Head of caudate nucleus (tissue), 42 donors: ENCODE measurements at places on chromosomes 7 and 10.

GRCh38 chr10:70328018-70328417 lies 44.2 kb upstream of the NPFFR1 start:
- no peak for DNase-seq

- peak; percentile 29 for DNase-seq
Measured at GRCh38 chr7:101126651-101127459, at the start of gene SERPINE1. Gene SERPINE1, plus strand, starts transcription at chr7:101127104. Its CDS starts 1,290 bp downstream, at chr7:101128394.

DNA sequence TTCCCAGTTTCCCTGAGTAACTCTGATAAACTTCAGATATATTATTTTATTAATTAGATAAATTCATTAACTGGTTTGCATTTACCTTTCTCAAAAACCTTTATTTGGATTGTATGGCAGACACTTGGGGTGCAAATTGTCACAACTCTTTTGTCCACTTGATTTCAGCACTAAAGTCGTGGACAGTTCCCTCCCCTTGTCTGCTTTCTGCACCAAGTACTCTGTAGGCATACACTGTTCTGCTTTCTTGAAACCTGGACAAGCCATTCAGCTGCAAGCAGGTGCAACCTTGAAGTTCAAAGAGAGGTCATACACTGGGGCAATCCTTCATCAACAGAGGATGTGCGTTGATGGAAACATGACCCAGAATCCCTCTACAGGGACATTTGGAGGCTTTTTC lies 162.9 kb downstream of the ARL5B start:
- DNase-seq = no peak

DNA sequence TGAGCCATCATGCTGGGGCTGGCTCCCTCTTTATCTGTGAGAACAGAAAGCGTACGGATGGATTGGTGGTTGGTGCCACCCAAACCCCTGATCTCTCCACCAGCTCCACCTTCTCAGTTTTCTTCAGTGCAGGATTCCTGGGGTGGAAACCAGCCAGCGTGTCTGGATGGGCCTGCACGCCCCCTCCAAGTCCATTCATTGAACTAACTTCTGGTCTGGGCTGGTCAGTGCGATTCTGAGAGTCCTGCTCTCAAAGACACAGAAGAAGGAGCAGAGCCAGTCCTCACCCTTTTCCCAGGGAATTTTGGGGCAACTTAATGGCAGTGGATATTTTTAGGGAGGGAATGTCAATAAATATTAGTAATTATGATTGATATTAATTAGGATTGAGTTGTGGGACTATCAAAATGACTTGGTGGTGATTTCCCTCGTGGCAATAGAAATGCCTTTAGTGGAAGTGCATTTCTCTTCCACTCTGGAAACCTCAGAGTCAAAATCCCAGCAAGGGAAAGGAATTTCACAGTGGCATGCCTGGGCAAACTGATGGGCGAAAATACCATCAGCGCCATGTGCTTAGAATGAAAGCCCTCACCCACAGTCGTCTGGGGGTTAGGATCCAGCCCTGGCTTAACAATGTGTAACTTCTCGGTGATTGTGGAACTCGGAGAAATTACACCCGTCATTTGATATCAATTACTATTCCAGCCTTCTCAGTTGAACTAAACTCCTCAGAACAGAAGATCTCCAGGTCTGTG lies 69.3 kb upstream of the EEPD1 start:
- no peak for DNase-seq

GRCh38 chr10:109737626-109738025 lies 185.7 kb downstream of the XPNPEP1 start:
- no peak for DNase-seq
